Subcutaneous adipose tissue (tissue), 4 donors: ENCODE measurements at places on chromosomes 2 and 18. TPM values are rescaled to one million over a fixed set of nuclear protein-coding genes. Genes with fewer than 3 reads are reported as not detected.

IL36B gene
- not detected for total RNA-seq

REG3A gene
- not detected for total RNA-seq

SERPINB4 gene
- not detected for total RNA-seq

DCC gene
- not detected for total RNA-seq

ALPI gene
- total RNA-seq = not detected

FBXO41 gene
- total RNA-seq = 3.1 TPM

NR4A2 gene
- 8.8 TPM for total RNA-seq

CDH7 gene
- not detected for total RNA-seq

NGEF gene
- 0.17 TPM for total RNA-seq

ANKRD53 gene
- total RNA-seq = 16.4 TPM

ZSCAN30 gene
- 20.1 TPM for total RNA-seq

AKAIN1 gene
- total RNA-seq = not detected

GMCL1 gene
- 17.4 TPM for total RNA-seq

ASPRV1 gene
- total RNA-seq = 1.5 TPM

HADHB gene
- total RNA-seq = 125 TPM

ARL6IP6 gene
- total RNA-seq = 9.6 TPM

STPG4 gene
- not detected for total RNA-seq

TNFRSF11A gene
- 27.7 TPM for total RNA-seq

ZNF804A gene
- 0.16 TPM for total RNA-seq
